ENCODE measurements at places on chromosomes 7 and 10.

- DNase-seq: no peak
These were observed 371.7 kb upstream of the PRKCQ start for GRCh38 chr10:6951732-6952131.

DNA sequence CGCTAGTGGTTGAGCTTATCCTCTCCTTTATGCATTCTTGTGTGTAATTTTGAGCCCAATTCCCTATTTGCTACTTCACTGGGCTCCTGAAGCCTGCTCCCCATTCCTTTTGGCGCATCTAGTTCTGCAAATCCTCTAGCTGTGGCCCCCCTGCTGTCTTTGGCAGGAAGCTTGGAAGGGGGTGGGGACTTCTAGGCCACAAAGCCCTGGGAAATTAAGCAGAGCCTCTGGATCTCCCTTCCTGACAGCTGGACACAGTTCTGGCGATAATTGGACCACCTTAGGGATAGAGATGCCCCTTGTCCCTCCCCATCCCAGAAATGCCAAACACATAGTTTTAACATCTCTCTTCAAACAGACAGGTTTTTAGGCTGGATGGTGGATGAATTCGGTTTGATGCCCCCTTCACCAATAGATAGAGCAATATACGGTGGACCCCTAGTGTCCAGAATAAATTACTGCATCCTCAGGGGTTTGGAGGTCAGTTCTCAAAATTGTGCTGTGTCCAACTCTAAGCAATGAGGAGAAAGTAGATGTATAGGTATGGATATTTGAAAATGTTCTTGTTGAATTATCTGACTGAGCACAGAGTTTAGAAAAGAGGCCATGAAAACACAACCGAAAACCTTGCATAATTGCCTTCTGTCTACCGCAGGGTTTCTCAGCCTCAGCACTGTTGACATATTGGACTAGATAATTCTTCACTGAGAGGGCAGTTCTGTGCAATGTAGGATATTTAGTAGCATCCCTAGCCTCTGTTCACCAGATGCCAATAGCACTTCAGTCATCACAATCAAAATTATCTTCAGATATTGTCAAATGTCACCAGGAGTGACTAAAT is 75.5 kb downstream of the PAPSS2 start:
- DNase-seq: no peak

- no peak for DNase-seq
These were observed 649.5 kb upstream of the MKI67 start for GRCh38 chr10:128775743-128776142.

DNA sequence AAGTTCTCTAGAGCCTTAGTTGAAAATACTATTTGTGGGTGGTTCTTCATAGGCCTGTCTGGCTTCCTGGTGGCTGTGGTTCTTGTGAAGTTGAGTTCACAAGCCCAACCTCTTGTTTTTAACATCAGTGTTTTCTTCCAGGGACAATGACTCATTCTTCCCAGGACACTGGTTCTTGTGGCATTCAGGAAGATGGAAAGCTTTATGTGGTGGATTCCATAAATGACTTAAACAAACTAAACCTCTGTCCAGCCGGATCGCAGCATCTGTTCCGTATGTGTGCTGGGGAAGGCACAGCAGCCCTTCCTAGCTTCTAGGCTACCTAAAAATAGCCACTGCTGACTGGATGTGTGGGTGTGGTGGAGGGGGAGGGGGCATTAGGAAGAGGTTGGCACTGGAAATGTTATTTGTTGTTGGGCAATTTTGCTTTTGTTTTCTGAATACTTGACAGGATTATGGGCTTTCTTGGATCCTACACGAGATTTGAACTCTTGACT is 3.9 kb downstream of the LSMEM1 start:
- no peak for DNase-seq

- DNase-seq: no peak
These were observed 6.9 kb downstream of the CPA4 start for GRCh38 chr7:130299866-130300265.

DNA sequence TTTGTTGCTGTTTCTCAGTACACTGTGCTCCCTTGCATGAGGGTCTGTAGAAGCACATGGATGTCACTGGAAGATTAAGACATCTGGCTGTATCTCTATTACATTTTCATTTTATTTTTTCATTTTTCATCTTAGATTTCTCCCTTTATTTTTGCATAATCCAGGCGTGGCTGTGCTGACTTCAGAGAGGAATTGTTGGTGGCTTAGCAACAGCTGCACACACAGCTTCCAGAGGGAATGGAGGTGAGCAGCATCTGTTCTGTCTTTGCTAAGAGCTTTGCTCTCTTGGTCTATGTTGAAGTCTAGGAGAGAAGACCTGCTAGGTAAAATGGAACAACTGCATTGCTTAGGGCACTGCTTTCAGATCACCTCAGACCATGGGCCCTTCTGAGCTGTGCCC is 254.4 kb upstream of the SP4 start:
- no peak for DNase-seq
